ENCODE measurements at places on chromosomes 5 and 9.

GRCh38 chr5:67085616-67086015 lies 111.0 kb downstream of the CD180 start:
- no peak for DNase-seq

- DNase-seq: no peak
Observed at GRCh38 chr5:57559110-57559635, 76.6 kb upstream of the ACTBL2 start.

GRCh38 chr5:34827588-34828506 lies 11.1 kb upstream of the TTC23L start:
- no peak for DNase-seq

GRCh38 chr5:134798468-134798867 lies 39.9 kb downstream of the DDX46 start:
- DNase-seq: no peak

GRCh38 chr5:446883-447263 lies 3.9 kb downstream of the EXOC3 start:
- DNase-seq: peak; percentile 50

GRCh38 chr9:130450344-130451003 lies 5.7 kb downstream of the ASS1 start:
- no peak for DNase-seq

GRCh38 chr9:129416821-129417539 lies 203.9 kb downstream of the C9orf50 start:
- no peak for DNase-seq

- no peak for DNase-seq
Observed at GRCh38 chr9:4734150-4734549, 6.9 kb downstream of the AK3 start.

DNA sequence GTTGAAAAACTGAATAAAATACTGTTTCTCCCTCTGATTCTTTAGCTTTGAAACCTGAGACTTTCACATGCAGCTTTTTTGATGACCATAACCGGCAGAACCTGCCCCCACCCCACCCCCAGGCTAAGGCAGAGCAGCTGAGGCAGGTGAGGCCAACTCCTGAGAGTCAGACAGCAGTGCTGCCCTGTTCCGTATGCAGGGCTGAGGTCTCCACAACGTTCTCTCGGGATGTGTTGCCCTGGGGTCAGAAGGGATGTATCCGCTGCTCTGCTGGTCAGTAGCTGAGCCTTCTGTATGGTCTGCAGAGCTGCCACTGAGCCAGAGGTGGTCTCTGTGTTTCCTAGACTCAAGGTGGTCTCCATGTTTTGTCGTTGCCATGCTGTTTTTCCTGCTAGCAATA lies 190.5 kb downstream of the AOPEP start:
- DNase-seq: no peak

GRCh38 chr9:130873966-130874365 lies 22.6 kb downstream of the QRFP start:
- no peak for DNase-seq

DNA sequence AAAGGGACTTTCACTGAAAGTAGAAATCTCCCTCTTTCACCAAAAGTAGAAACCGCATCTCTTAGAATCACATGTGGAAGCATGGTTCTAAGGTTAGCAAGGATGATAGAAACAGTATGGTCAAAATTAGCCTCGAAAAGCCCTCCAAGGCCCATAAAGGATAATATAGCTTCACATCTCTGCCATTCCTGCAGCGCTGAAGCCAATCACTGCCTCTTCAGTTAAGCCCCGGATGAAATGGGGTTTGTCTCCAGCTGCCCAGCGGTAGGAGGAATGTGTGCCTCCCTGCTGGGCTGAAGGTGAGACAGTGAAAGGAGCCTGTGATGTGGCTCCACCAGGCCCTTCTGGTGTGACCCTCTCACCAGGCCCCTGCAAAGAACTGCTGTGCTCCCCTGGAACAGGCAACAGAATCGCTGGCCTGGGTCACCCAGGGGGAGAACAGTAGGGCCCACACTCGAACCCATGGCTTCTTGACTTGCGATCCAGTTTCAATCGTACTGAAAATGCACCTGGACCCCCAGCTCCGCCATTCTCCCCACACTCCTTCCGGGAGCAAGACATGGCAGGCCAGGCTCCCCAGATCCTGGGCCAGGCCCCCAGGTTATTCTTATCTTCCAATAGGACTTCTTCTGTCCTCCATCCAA lies 47.2 kb downstream of the CAMK2A start:
- DNase-seq: no peak

DNA sequence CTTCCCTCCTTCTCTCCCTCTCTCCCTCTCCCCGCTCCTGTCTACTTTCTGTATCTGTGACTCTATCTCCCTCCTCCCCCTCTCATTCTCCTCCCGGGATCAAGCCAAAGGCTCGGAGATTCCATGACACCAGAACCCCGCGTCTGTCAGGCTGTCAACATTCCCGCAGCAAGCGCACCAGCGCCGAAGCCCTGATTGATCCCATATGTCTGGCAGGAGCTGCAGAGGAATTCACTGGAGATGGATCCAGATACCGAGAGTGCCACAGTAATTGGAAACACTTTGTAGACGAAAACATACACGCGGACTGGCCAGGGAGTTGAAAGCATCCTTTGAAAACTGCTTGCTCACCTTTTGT lies 300 bp upstream of the SVEP1 start:
- DNase-seq: no peak

GRCh38 chr5:34452170-34452828 lies 203.8 kb upstream of the RAI14 start:
- no peak for DNase-seq

DNA sequence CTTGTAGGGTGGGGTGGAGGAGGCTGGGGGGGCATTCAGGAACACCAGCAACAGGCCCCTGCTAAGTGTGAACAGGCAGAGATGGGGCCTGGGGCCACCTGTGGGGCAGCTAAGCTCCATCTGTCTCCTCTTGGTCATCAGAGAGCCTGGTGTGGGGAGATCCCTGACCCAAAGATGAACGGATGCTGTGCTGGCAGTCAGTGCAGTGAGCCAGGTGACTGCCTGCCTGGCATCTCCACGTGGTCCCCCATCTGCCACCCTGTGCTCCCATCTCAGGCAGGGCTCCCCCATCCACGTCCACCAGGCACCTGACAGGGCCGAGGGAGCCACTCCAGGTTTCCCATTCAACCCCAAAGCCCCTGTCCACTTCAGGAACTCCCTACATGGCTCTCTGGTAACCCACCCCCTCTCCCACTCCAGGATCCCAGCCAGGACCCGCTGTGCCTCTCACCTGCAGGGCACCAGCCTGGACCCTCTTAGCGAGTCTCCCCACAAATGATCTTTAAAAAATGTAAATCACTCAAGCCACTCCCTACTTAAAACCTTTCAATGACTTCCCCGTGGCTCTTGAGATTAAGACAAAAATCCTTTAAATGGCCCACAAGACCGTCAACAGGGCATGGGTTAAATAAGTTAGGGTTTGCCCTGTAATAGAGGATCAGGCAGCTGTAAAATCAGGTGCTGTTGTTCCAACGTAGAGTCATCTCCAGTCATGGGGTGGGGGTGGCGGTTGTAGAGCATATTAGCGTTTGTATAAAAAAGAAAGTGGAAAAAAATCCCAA lies 60.8 kb downstream of the LMX1B start:
- no peak for DNase-seq

GRCh38 chr9:6959270-6960000 lies 201.7 kb downstream of the KDM4C start:
- no peak for DNase-seq

DNA sequence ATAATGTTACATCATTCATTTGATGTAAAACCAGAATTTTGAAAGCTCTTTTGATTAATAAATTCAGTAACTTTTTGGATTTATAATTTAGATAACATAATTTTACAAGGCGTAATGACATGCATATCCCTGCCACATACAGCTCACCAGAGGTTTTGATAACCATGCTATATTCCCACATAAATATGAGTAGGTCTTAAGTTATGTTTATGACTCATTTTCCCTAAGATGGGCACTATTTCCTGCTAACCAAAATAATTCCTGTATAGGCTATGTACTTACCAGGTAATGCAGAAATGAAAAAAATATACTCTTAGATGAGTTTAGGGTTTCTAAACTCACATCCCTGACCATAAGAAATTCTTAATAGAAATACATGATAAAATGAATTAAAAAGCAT lies 93.9 kb upstream of the EDIL3 start:
- DNase-seq: no peak

DNA sequence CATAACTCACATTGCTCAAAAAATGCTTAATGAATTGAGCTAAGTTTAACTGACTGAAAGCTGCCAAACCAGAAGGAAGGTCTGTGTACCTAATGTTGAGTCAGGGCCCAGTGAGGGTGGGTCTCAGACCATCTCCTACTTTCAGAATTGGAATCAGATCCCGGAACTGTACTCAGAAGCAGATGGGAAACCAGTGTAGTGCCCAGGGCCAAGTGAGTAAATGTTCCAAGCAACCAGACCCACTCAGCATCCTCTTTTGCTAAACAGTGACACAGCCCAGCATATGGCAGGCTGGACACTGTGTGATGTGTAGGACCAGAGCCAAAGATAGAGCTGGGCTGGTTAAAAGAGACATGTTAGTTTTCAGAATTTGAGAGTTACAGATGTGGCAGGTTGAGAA lies 94.1 kb downstream of the PLCXD3 start:
- no peak for DNase-seq

- DNase-seq: peak; percentile 60
Observed at GRCh38 chr5:157143127-157143971, 684 bp upstream of the MED7 start.

GRCh38 chr9:86201474-86202337 lies 57.8 kb downstream of the C9orf153 start:
- DNase-seq: no peak

DNA sequence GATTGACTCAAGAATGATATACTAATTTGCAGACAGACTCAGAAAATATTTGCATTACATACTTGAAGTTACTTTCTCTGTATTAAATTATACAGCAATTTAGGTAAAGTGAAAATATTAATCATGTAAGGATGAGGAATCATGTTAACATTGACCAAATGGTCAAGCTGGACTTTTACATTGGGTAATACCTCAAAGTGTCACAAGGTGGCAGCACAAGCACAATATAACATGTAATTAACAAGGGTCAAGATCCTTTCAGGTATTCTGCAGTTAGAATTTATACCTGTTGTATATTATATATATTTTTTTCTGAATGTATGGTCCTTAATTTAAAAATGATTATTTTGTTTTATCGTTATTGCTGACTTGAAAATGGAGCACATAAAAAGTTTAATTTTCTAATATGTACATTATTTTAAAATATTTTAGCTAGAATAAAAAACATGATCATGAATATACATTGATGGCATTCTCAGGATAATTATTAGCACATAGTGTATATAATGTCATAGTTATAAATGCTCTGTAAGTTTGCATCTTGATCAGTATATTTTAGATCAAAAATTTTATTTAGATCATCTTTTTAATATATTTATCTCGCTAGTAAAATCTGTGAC lies 8.6 kb downstream of the HAPLN1 start:
- no peak for DNase-seq

GRCh38 chr9:131731644-131732043 lies 8.2 kb downstream of the RAPGEF1 start:
- DNase-seq: no peak

GRCh38 chr9:97660847-97661246 lies 27.2 kb downstream of the NCBP1 start:
- no peak for DNase-seq

DNA sequence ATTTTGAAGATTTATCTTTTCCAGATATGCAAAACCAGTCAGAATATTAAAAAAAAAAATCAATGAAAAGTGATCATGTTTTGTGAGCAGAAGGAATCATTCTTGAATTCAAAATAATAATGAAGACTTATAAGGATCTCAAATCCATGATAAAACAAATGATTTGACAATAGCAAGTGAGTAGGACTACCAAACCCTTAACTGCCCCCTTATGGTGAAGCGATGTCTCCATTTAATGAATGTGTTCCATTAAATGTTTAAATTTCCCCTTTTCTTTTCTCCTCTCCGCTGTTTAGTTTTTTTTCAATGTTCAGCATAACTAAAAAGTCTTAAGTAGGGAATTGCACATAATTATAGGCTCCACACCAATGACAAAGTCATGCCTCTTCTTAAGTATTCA lies 12.2 kb upstream of the MARCHF3 start:
- DNase-seq: no peak

DNA sequence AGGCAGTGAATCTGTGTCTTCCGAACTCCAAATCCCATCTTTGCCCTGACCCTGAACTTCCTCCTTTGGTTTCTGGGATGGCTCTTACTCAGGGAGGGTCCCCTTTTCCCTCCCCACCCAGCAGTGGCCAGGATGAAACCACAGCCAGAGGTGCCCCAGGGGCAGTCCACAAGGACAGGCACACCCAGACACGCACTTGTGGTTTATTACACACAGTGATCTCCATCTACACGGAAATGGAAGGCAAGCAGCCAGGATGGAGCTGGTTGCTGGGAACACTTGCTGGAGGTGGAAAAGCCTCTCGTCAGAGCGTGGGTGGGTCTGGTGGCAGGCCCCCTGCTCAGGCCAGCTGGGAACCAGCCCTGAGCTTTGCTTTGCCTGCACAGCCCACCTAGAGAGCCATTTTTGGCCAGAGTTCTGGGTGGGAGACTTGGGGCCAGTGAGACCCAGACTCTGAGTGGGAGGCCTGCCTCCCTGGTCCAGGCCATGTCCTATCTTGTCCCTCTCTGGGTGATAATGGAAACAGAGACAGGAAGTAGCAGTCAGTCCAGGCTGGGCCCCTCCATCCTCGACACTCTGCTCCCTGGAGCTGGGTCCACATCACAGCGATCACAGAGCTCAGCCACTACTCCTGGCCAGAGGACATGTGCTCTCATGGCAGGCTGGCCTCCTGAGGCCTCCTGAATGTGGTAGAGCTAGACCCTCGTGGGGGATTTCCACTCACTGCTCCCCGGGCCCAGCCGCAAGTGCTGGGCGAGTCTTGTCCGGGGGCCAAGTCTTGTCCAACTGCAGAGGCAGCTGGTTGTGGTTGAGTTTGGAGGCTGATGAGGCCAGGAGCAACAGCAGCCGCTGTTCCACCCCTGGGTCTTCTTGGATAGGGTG lies 5.1 kb upstream of the PHYKPL start:
- DNase-seq: no peak

GRCh38 chr5:3535414-3536211 lies 60.0 kb upstream of the IRX1 start:
- DNase-seq: no peak

GRCh38 chr5:17192191-17192590 lies 25.2 kb upstream of the BASP1 start:
- no peak for DNase-seq

DNA sequence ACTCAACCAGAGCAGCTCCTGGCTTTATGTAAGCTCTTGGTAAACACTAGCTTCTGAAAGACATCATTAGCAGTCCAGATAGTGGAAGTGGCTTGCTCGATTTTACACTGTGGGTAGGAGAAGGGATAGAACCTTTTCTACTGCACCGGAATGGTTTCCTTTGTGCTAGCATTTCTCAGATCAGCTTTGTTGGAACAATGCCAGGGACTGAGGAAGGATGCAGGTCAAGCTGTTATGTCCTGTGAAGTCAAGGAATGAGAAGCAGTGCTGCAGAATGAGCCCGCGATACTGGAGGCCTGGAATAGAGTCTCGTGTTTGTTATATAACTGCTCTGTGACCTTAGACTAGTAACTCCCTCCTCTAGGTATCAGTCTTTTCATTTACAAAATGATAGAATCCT lies 233.6 kb downstream of the GABRB2 start:
- DNase-seq: no peak

GRCh38 chr5:37840053-37841034 lies 503 bp upstream of the GDNF start:
- DNase-seq: peak; percentile 74
